ENCODE measurements at places on chromosomes 12 and 14.

DNA sequence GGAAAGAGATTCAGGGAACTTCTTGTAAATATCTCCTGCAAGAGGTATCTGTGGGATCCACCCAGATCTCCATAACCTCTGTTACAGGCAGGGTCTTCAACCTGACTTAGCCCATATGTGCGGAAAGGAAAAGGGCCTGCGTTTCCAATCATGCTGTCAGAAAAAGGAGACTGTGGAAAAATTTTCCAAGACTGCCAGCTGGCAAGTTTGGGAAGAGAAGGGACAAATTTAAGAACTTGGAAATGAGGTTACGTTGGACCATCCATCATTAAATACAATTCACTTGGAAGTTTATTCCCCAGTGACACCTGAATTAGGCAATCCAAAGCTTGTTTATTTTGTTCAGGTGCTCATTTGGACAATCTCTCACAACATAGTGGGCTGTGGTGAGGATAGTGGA is 13.9 kb downstream of the PTHLH start:
- DNase-seq = no peak

DNA sequence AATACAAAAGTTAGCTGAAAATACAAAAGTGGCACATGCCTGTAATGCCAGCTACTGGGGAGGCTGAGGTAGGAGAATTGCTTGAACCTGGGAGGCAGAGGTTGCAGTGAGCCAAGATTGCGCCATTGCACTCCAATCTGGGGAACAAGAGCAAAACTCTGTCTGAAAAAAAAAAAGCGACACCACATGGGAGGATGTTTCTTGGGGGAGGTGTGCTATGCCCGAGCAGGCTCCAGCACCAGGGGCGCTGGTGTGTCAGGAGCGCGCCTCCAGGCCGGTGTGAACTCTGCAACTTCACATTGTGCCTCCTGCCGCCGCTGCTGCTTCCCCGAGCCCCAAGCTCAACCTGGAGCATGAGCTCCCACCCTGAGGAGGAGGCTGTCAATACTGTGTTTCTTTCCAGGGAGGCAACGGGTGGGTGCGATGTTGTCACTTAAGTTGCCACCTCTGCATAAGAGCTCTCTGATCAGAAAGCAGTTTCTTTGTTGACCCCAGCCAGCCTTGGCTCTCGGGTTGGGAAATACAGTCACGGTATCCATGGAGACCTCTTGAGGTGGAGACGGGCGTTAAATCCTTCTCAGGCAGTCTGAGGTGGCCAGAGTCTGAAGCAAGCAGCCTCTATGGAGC is 18.9 kb downstream of the DEGS2 start:
- DNase-seq = no peak

- no peak for DNase-seq
Measured at GRCh38 chr14:45610318-45610717, 357.3 kb upstream of the MIS18BP1 start.

- DNase-seq = no peak
Measured at GRCh38 chr14:102208741-102209140, 69.0 kb downstream of the WDR20 start.

DNA sequence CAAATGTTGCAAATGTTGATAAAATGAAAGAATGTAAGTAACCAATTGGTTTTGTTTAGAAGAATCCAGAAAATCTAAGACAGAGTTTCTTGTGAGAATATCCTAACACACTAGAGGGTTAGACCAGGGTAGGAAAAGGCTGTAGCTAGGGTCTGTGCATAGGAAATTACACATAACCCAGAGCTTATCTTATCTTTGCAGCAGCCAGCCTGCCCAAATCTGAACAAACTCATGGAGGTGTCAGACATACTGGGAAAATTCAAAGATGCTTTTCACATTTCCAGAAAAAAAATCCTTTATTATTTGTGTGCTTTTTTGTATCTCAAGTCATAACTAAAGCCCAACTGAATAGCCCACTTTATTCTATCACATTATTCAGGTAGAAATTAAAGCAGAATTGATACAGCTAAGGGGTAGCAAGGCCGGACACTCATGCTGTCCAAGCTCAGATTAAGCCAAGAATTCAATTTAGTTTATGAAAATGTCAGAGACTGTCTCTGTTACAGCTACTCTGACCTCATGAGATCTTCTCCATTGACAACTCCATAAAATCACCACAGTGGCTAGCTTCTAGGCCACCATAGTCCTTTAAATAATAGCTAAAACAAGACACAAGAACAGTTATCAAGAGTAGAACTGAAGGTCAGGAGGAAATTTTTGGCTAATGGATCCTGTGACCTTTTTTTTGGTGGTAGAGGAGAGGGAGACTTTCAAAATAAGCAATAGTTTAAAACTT is 169.6 kb upstream of the RASSF8 start:
- no peak for DNase-seq

- DNase-seq = no peak
Measured at GRCh38 chr14:53516261-53516774, 363.2 kb upstream of the DDHD1 start.

- DNase-seq = no peak
Measured at GRCh38 chr12:102970780-102971179, 13.3 kb downstream of the ASCL1 start.

DNA sequence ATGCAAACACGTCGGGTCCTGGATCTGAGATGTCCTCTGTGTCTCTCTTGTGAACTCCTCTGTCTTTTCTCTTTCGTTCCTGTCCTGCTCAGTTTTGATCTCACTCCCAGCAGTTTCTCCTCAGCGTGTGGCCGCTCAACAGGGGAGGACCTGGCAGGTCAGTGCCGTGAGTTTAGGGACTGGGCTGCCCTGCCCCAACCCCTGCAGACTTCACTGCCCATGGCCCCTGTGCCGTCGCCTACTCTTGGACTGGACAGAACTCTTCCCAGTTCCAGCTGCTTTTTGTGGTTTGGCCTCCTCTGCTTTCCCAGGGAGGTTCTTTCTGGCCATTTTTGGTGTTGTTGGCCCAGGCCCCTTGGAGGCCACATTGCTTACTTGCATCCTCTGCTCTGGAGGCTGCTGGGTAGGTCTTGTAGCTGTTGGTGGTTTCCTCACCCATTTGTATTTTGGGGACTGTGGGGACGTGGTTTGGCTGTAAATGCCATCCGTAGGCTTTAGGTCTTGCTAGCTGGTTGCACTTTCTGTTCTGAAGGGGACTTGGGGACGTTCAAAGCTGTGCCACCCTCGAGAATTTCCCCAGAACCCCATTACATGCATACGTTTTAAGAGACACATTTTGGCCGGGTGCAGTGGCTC is 20.0 kb upstream of the DNAH10 start:
- DNase-seq = no peak

GRCh38 chr14:79586989-79587598 is 624.2 kb downstream of the DIO2 start:
- no peak for DNase-seq

DNA sequence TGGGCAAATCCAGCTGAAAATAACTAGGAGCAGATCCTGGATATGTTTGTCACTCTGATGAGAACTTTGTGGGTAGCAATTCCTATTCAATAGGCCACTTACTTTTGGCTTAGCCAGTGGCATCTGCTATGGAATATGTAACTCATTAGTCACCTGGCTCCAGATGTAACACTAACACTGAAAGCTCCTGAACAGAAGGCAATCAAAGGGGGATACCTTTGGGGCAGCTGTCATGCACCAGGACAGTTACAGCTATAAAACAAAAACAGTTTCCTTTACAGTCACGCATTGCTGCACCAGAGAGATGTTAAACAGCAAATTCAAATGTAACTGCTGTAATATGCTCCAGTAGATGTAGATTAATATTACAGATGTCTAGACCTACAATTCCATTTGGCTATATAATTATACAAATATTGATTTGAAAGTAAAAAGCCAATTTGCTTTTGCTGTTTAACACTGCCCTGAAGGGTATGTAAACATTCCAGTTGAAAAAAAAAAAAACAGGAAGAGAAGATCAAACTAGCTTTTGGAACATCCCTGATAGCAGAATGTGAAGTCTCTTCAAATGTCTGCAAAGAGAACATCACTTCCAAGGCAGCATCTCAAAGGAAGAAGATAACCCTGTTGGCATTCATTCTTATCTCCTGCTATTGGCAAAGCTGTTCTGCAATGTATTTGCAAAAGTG is 18.4 kb downstream of the RACGAP1 start:
- no peak for DNase-seq

DNA sequence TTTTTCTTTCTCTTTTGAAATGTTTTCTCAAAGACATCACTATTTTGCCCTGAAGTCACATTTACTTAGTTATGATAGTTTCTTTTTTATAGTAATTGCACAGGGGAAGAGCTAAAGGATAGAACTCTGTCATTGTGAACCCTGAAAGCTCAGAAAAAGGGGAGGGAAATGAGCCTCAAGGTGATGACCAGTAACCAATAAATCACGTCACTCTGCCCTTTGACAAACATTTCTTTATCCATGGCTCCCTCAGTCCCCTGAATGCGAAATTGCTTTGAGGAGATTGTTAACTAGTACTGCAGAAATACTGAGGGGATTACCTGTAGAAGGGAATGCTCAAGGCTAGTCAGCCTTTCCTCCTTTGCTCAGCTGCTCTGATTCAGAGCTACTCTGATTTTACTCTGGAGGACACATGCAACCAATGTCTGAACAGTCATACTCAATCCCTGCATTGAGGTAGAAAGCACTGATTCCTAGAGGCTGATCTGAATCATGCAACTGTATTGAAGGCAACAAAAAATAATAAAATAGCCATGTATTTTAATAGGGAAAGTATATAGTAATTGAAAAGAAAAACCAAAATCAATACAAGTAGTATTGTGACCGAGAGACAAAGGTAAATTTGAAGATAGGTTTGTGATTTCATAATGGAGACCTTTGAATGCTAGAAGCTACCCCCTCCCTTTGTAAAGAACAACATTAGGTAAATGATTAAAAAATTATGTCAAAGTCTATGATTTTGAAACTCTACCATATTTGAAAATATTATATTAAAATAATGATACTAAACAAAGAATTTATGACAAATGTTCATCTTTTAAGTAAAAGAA is 24.7 kb downstream of the SLCO1B1 start:
- DNase-seq = no peak

DNA sequence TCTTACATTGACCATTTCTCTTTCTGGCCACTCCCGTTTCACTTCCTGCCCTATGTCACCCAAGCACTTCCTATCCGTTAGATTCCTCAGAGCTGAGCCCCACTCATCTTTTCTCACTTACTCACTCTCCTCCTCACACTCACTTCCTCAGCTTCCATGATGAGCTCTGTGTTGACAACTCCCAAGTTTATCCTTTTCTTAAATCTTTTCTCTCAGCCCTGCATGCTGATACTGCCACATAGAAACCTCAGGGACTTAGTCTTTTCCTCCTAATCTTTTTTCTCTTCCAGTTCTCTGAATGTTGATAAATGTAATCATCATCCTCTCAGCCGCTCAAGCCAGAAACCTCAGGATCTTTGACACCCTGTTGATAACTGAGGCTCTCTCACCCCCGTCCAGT is 99.6 kb downstream of the ANO6 start:
- DNase-seq = no peak

DNA sequence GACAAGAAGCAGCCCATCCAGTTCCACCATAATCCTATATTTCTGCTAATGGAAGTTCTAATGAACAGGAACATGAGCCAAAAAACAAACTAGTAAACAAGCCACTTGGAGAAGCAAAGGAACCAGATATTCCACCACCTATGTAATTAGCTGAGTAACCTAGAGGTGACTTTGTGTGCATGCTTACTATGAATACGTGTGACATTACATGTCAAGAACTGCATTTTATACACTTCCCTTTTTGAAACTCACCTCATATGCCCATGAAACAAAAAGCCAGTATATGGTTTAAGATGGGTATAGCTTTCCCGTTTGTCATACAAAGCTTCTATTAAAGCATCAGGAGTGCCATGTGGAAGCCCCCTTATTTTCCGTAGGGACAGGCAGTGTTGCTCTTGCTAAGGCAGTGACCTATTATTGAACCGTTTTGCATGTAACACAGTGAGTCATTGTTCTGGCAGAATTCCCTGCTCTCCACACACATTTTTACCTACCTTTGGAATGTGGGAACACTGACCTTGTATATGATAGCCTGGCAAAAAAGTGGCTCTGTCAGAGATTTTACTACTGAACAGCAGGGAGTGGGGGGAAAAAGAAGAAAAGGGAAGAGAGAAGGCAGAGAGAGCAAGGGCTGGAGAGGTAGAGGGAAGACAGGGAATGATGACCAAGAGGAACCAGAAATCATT is 34.8 kb upstream of the FRMD6 start:
- no peak for DNase-seq

DNA sequence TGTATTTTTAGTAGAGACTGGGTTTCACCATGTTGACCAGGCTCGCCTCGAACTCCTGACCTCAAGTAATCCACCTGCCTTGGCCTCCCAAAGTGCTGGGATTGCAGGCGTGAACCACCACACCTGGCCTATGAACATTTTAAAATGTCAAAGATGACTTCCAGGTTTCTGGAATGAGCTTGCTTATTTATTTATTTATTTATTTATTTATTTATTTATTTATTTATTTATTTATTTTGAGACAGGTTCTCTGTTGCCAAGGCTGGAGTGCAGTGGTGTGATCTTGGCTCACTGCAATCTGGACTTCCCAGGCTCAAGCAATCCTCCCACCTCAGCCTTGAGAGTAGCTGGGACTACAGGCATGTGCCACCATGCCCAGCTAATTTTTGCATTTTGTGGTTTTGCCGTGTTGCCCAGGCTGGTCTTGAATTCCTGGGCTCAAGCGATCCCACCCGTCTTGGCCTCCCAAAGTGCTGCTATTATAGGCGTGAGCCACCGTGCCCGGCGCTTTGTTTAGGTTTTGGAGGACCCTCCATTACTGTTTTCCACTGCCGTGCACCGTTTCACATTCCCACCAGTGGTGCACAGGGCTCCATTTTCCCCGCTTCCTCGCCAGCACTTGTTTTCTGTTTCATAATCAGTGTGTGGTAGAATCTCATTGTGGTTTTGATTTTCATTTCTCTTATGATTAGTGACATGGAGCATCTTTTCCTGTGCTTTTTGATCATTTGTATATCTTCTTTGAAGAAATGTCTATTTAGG is 6.4 kb upstream of the CFAP251 start:
- DNase-seq = no peak

DNA sequence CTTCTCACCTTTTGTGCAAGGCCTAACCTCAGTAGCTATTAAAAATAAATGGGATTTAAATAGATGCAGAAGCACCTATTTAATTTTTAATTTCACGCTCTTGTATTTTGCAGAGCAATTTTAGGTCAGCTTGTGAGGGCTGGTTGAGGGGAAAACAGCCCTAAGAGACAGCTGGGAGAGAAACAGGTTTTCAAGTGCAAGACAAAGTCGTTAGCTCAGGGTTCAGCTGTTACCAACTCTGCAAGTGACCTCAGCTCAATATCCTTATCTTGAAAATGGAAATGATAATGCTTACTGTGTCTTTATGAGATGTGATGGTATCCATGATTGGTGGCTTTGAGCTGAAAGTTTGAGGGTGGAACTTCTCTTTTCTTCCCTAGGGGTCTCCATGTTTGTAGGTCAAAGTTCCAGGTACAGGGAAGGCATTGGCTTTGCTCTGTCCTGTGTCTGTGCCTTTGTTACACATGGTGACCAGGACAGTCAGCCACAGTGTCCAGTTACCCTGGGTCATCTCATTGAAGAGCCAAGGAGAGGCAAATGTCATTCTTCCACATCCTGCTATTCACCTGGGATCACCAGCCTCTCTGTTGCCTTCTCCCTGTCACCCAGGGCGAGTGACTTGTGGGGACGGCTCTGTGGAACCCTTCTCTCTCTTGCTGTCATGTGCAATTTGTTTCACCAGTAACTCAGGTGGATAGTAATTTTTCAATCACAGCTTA is 100.3 kb downstream of the SAMD4A start:
- no peak for DNase-seq

GRCh38 chr12:19190292-19191031 is 60.9 kb downstream of the PLEKHA5 start:
- DNase-seq = no peak

GRCh38 chr12:122129131-122129530 is 44.9 kb downstream of the IL31 start:
- DNase-seq = no peak
